Caco-2 (cell line): ENCODE measurements at places on chromosomes 1 and 21.

GRCh38 chr21:45584786-45585185 is 42.5 kb upstream of the SLC19A1 start:
- no peak for DNase-seq

DNA sequence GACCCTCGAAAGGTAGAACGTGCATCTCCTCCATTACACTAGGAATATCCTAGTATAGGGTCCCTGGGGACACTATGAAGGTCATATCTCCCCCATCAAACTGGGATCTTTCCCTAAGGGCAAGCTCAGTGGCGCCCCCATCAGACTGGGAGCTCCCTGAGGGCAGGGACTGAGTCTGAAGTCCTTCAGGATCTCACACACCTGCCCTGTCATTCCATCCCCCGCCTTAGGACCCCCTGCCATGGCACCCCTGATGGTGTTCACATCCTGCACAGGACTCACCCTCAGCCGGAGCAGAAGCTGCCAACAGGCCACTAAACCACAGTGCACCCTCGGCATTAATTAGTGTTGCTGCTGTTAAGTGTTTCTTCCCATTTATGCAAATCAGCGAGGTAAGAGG is 50.4 kb downstream of the IGSF21 start:
- no peak for DNase-seq

GRCh38 chr1:221921936-221922335 is 180.0 kb upstream of the DUSP10 start:
- no peak for DNase-seq

DNA sequence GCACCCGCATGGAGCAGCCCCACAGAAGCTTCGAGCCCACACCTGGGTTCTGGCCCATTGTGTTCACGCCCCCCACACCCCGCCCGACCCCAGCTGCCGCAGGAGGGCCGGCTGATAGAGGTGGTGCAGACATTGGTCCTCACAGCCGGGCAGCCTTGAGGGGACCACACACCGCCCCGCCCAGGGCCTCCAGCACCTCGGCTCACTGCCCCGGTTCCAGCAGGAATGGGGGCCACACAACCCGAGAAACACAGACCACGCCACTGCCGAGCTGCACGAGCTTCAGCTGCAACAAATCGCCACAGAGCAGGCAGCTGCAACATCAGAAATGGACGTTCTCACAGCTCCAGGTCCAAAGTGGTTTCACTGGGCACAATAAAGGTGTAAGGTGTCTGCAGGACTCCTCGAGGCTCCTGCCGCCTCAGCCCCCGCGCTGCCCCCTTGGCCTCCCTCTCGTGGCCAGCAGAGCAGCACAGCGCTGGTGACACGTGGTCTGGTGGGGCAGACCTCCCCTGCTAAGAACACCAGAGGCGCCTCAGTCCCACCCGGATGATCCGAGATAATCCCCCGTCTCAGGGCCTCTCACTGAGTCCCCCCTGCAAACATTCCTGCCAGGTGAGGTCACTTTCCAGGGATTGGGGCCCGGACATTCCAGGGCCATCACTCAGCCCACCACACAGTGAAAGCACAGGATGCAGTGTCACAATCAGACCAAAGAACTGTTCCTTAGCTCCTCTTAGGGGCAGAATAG is 62.3 kb upstream of the ADARB1 start:
- DNase-seq: peak; percentile 97

GRCh38 chr1:94621802-94622201 is 80.2 kb upstream of the F3 start:
- DNase-seq: no peak

DNA sequence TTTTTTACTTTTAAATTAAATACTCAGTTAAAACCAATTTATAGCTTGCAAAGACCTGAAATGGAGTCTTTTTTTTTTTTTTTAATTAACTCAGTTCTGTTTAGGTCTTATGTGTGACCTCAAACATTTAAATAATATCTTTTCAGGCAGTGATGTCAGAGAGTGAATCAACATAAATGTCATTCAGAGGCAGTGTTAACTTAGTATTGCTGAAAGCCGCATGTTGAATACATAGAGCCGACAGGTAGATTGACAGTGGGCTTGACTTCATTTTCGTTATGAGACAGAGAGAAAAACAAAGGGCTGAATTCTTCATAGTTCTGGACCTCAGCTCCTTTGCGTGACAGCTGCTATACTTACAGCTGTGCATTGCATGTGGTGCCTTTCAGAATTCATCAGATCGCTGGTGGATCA is 51.5 kb downstream of the PRDM2 start:
- DNase-seq: no peak

DNA sequence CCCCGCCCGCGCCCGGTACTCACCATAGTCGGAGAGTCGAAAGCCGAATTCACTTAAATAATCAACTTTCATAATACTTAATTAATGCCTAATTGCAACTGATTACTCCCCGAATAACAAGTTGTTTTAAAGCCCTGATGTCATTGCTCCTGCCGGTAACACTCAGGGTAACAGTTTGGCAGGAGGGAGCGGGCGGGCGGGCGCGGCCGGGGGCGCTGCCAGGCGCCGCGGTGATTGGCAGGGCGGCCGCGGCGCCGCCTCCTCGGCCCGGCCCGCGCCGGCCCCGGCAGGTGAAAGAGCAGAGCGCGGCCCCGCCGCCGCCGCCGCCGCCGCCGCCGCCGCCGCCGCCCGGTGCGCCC is 102.2 kb downstream of the CASZ1 start:
- no peak for DNase-seq

DNA sequence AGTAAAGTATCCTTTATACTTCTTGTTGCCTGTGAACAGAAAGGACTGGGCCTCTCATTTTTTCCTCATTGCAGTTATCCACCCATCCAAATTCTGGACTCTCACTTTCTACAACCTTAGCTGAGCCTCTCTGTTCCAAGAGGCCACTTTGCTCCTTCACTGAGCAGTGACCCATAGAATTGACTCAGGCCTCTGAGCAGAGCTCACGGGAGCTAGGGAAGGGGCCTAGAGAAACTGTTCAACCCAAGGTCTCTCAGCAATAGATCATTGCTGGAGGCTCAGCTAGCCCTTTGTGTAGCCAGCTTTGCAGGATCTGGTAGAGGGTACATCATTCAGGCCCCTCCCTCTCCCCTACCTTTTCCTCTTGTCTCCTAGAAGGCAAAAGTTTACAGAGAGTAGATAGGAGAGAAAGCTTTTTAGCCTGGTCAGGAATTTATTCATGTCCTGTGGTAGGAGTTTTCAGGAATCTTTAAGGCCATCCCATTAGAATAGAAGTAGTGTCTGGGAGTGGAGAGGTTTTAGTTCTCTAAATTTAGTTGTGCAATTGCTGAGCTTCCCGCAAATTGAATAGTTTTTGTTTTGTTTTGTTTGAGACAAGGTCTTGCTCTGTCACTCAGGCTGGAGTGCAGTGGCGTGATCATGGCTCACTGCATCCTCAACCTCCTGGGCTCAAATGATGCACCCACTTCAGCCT is 6.7 kb downstream of the INTS3 start:
- DNase-seq: no peak

- no peak for DNase-seq
Observed at GRCh38 chr1:154809436-154810413, 60.4 kb downstream of the KCNN3 start.

DNA sequence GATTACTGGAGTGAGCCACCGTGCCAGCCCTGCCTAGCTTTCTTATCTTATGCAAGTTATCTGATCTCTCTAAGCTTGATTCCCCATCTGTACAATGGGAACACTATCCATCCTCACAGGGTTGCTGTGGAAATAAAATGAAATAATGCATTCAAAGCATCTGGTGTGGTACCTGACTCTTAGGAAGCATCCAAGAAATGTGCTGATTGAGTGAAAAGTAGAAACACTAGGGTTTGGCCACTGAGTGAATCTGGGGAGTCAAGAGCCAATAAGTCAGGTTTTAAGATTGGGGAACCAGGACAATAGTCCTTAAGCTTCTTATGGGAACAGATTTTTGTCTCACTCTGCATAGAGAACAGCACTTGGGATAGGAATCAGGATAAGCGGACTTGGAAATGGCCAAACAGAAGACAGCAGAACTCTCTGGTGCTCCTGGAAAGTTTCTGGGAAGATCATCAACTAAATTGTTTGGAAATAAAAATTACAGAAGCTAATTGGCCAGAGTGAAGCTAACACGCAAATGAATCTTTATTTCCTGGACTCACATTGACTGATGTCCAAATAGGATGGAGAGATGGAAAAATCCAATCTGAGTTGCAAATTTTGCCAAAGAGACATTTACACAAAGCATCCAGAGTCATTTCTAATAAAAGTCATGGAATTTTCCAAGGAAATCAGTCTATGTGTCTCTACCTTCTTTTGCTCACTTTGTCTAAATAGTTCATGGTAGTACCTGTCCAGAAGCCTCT is 3.3 kb downstream of the PAFAH2 start:
- no peak for DNase-seq

DNA sequence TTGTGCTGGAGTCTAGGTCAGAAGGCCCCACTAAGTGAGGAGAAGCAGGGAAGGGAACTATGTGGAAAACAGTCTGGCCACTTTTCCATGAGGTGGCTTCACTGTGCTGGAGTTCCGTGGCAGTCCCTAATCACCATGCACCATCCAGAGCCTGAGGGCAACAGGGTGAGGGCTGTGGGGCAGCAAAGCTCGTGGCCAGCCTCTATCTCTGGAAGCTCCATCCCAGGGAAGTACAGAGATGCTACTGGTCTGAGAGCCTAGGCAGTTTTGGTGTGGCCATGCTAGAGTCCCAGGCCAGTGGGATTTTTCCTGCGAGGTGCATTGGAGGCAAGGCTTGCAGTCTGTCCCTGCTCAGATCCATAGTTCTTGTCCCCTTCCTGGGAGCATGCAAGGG is 157.3 kb upstream of the LRRC7 start:
- no peak for DNase-seq

GRCh38 chr1:53615101-53615500 is 123.9 kb downstream of the GLIS1 start:
- DNase-seq: no peak

- DNase-seq: peak; percentile 71
Observed at GRCh38 chr1:28259934-28260802, 850 bp downstream of the SESN2 start.
